Activated T-helper 1 cell treated with Interleukin-2 at 50 U/mL for 16 hours (primary cell): ENCODE measurements at places on chromosomes 5 and 9.

- peak; percentile 64 for DNase-seq
These were observed 21.0 kb upstream of the RALGDS start for GRCh38 chr9:133141833-133142595.

GRCh38 chr9:131010482-131011273 is 1.7 kb downstream of the LAMC3 start:
- DNase-seq, result no peak

GRCh38 chr9:13100914-13101572 is 178.4 kb downstream of the MPDZ start:
- no peak for DNase-seq

DNA sequence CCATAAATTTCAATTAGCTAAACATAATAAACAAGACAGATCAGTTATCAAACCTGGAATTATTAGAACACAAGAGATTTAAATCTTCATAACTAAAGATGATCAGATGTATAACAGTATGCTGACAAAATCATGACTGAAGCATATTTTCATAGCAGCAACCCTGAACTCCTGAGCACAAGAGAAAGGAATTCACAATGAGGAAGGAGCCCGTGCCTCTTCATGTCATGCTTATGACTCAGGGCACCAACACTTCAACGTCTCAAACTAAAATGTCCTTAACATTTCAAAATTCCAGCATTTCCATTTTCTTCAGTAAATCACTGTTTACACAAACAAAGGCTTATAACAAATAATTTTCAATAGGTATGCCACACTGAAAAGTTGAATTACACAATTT is 6.7 kb downstream of the AP3B1 start:
- no peak for DNase-seq

- no peak for DNase-seq
These were observed 214.9 kb upstream of the IL12B start for GRCh38 chr5:159545156-159545555.

GRCh38 chr9:91033270-91033669 is 231.7 kb downstream of the SYK start:
- no peak for DNase-seq

DNA sequence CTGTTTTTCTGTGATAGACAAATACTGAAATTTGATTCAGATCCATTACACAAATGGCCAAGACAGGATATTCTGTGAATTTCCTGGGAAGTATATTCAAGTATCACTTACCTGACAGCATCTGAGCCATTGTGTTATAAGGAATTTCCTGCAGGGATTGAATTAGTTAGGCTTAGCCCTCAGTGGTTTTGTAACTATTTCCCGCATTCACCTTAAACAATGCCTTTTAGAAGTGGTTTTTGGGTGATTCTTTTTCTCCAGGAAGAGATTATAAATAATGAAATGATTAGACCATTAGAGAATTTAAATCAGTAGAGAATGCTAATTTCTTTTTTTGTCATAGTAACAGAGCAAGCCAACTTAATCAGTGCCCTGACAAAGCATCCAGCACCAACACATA is 30.6 kb downstream of the ITGA1 start:
- DNase-seq, result no peak

DNA sequence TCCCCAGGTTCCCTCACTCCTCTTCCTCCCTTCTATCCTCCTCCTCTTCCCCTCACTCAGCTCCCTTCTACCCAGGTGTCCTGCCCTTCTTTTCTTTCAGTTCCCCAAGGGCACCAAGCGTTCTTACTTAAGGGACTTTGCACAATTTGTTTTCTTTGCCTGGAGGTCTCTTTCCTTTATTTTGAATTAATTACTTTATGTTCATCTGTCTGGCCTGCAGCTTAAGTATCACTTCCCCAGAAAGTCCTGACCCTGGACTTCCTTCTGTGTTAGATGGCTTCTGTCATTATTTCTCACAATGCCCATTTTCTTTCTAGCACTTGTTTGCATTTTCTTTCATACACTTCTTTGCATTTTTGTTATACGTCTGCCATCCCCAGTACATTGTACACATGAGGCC is 350.6 kb downstream of the SH3GL2 start:
- no peak for DNase-seq

DNA sequence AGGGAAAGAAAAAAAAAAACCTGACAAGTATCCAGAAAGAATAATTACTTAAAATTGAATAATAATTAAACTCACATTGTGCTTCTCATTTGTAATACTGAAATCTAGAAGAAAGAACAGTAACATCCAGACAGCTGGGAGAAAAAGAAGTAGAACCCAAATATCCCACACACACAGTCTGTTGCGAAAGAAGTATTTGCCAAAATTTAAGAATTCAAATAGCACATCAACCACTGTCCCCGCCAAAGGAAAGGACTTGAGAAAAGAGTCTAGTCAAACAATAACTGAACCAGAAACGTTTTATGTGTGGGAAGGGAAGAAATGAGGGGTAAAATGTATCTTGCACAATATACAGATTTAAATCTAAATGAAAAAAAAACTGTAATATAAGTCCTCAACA is 202.8 kb downstream of the MLLT3 start:
- no peak for DNase-seq

GRCh38 chr5:117473165-117473564 is 898.5 kb upstream of the SEMA6A start:
- DNase-seq, result no peak

DNA sequence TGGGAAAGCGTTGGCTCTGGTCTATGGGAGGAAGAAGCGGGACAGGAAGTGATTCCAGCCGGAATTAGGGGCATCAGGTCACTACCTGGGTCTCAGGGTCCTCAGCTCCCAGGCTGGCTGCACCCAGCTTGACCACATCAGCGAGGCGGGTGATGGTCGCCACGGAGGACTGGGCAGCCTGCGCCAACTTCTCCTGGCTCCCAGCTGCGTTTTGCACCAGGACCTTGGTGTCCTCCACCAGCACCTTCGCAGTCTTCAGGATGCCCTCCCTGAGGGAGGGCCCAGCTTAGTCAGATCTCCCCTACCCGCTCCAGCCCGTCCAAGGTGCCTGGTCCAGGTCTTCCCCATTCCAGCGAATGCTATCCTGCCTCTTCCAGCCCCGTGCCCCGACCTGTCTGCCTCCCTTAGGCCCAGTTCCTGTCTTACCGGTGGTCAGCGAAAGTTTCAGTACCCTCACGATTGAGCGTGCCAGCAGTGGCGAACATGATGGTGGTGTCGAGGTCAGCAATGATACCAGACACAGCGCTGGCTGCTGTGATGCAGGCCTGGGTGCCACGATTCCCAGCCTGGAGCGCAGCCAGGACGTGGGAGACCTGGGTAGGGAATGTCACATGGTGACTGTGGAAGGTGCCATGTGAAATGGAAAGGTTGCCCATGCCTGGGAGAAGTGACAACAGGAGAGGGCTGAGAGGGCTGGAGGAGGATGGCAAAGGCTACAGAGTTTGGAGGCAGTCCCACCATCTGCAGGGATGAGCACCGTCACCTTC is 14.4 kb upstream of the TPM2 start:
- DNase-seq, result no peak

DNA sequence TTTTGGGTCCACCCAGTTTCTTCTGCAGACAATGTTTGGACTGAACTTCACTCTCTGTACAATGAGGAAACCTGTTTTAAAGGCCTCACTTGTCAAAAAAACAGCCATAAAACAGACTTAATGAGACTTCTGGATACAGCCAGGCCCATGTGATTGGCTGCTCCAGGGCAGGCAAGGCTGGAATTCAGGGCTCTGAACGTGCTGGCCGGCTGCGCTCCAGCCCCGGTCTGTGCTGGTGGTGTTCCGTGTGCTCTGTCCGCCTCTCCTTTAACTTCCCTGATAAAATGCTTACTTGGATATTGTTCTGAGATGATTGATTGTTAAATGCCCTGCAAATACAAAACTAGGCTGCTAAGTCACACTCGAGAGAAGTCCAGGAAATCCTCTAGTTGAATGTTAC is 131.2 kb upstream of the KLF4 start:
- DNase-seq, result no peak
